ENCODE measurements at places on chromosomes 4 and X. TPM values are rescaled to one million over a fixed set of nuclear protein-coding genes. Genes with fewer than 3 reads are reported as not detected.

- peak; percentile 59 for DNase-seq
- peaks cover 32% of the 10 kb centered on the region for H3K4me1 ChIP-seq
- H3K27me3 ChIP-seq = no peaks in the 10 kb centered on the region
- peak overlapping the region; percentile 89 for H3K4me3 ChIP-seq
These were observed 758 bp downstream of the SCFD2 start for GRCh38 chr4:53365121-53365485.

Gene EVC2
- 4.3 TPM for polyA plus RNA-seq

Gene BANK1
- not detected for polyA plus RNA-seq

Gene PHEX
- 0.64 TPM for polyA plus RNA-seq

GRCh38 chr4:145538596-145538995, 56.9 kb downstream of the SMAD1 start:
- no peak for DNase-seq
- H3K27ac ChIP-seq = no peak overlapping the region
- no peaks in the 10 kb centered on the region for H3K27me3 ChIP-seq
- no peak overlapping the region for H3K4me3 ChIP-seq
- no peaks in the 10 kb centered on the region for H3K4me1 ChIP-seq
